Stimulated activated CD4-positive, alpha-beta T cell treated with anti-CD3 and anti-CD28 coated beads, Interleukin-4, amount 100 ng/mL, for 24 hours (primary cell): ENCODE measurements at places on chromosomes 16 and 17.

- no peak for DNase-seq
These were observed 8.6 kb upstream of the MAP3K3 start for GRCh38 chr17:63613663-63614062.

- no peak for DNase-seq
These were observed 14.8 kb downstream of the VASN start for GRCh38 chr16:4386451-4386805.

DNA sequence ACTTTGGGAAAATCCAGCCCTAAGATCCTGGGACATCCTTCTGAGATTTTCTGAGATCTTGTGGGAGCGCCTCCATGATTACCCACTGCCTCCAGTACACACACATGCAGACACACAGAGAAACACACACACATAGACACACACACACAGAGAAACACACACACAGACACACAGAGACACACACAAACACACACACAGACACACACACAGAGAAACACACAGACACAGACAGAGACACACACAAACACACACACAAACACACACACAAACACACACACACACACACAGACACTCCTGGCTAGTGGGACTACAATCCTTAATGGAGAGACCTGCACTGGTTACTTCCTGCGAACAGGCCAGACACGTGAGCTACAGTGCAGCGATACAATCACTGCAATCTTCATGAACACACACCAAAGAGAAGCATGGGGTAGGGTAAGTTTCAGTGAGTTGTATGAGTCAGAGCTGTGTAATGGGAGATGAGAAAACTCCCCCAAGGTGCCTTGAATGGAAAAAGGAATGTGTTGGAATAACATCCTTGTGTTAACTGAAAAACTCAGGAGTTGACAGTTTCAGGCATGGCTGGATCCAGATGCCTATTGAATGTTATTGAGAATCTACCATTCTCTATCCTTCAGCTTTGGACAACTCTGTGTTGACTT is 79.5 kb downstream of the SLC6A2 start:
- no peak for DNase-seq

DNA sequence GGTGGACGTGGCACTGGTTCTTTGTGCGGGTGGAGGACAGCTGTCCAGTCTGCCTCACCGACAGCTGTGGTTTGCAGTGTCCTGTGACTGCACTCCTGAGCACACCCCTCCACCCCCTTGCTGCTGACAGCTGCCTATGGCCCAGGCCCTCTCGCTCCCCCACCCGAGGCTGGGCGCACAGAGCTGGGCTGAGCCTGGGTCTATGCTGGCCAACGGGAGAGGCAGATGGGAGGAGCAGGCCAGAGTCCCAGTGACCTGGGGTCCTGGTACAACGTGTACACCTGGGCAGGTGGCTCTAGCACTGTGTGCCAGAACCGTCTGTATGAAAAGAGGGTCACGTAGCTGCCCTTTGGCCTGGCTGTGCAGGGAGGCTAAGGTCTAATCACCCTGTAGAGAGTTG is 30.5 kb downstream of the BAIAP2 start:
- DNase-seq, result no peak

DNA sequence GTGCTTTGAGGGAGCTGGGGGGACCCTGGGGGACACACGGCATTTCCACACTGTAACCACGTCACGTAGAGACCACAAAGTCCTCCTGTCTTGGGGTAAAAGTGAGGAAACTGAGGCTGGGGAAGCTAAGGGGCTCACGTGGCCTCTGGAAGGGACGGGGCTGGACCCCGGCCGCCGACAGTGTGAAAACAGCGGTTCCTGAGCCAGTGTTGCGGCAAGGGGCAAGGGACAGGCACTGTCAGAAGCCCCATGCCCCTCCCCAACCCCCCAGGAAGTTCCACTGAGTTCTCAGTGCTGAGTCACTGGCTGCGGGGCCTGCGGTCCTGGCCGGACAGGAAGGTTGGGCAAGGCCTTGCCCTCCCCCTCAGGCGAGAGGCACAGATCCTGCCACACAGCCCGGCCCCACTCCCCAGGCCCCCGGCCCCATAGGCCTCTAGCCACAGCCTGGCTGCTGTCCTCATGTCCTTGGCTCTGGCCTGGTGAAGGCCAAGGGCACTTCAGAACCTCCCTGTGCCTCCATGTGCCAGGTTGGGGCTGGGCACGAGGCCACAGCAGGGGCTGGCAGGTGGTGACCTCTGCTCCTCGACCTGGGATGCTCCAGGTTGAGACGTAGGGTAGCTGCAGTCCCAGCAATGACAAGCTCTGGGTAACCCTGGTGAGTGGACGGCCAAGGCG is 5.0 kb upstream of the CCDC57 start:
- no peak for DNase-seq

GRCh38 chr16:11149011-11149616 is 106.9 kb downstream of the SOCS1 start:
- DNase-seq, result no peak

DNA sequence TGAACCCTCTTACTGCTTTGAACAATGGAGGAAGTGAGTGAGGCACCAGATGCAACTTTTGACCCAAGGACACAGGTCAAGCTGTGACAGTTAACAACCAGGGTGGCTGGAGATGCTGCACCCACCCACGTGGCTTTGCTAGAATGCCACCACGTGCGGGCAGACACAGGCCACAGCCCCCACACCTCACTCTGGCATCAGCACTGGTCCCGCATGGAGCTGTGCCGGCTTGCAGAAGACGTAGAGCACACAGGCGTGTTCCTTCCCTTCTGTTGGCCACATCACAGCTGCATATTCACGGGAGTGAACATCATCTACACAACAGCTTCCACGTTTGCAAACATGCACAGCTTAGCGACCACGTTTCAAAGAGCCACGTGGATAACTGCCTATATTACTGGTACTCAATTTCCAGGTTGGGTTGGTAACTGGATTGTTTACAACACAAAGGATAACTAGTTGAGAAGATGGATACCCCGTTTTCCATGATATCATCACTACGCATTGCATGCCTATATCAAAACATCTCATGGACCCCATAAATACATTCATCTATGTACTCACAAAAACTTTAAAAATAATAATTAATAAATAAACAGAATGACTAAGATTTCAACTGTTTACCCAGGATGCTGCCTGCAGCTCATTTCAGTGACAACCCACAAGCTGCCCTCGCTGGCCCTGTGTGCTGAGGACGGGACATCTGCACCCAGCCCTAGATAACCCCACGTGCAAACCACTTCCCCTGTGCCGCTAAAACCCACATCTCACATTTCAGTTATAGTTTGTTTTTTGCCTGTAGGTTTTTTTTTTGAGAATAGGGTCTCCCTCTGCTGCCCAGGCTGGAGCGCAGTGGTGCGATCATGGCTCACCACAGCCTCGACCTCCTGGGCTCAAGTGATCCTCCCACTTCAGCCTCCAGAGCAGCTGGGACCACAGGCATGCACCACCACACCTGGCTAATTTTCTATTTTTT is 132.0 kb downstream of the ANKRD11 start:
- no peak for DNase-seq

DNA sequence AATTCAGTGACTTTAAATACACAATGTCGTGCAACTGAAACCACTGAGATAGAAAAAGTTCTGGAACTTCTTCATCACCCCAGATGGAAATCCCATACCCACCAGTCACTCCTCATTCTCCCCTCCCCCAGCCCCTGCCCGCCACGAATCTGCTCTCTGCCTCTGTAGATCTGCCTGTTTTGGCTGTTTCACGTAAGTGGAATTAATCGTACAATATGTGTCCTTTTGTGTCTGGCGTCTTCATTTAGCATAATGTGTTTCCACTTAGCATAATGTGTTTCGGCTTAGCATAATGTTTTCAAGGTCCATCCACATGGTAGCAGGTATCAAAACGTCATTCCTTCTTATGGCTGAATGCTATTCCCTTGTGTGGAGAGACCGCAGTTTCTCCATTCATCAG is 3.5 kb upstream of the SPPL2C start:
- DNase-seq, result no peak

DNA sequence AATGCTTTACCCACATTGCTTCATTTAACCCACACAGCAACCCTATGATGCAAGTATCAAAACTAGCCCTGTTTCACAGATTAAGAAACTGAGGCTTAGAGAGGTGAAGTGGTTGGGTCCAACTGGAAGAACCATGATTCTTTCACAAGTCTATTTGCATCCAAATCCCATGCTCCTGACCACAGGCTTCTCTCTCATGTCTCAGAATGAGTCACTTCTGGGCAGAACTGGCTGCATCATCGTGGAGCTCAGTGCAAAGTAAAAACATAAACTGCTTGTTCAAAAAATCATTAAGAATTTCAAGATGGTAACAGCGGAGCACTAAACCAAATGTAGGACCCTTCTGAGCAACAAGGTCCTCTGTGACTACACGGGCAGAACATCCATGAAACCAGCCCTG is 20.2 kb upstream of the CES1 start:
- DNase-seq, result no peak

- DNase-seq, result no peak
These were observed 22.7 kb downstream of the FAM83G start for GRCh38 chr17:18981642-18982424.

DNA sequence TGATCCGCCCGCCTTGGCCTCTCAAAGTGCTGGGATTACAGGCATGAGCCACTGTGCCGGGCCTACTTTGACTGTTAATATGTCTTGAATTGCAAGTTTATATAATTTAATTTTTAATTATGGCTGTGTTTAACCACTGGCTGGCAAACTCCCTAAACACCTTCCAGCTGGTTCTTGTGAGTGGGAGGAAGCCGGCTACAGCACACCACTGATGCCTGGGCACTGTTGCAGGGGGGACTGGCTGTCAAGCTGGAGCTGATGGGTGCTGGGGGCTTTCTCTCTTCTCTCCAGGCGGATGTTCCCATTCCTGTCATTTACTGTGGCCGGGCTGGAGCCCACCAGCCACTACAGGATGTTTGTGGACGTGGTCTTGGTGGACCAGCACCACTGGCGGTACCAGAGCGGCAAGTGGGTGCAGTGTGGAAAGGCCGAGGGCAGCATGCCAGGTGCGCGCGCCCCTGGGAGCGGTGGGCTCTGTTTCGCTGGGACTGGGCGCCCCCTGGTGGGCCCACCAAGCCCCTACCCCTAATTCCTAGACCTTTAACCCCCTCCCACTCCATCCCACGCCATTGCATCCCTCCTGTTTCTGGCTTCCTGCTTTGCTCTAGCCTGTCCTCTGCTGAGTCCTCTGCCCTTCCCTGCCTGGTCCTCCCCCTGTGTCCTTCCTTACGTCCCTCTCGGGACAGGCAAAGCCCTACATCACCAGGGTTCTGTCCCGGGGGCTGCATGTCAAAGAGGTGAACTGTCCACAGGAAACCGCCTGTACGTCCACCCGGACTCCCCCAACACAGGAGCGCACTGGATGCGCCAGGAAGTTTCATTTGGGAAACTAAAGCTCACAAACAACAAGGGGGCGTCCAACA is 9.5 kb downstream of the TBX21 start:
- DNase-seq, result peak; percentile 44

- DNase-seq, result no peak
These were observed 7.6 kb upstream of the EVPL start for GRCh38 chr17:76034428-76035350.

DNA sequence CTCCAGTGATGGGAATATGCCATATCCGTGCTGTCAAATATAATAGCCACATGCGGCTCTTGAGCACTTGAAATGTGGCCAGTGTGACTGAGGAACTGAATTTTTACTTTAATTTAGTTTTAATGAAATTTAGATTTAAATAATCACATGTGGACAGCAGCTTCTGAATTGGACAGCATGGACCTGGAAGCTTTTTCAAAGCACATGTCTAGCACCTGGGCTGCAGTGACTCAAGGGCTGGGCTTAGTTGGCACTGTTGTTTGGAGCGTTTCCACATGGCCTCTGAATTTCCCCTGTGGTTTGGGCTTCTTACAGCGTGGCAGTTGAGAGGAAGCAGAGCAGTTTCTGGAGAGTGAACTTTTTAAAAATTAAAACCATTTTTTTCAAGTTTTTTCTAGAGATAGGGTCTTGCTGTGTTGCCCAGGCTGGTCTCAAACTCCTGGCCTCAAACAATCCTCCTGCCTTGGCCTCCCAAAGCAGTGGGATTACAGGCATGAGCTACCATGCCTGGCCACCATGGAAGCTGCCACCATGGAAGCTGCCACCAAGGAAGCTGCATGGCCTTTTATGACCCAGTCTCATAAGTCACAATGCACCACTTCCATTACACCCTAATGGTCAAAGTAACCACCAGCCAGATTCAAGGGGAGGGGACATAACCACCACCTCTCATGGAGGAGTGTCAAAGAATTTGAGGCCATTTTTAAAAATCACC is 6.7 kb upstream of the TOB1 start:
- DNase-seq, result peak; percentile 59

DNA sequence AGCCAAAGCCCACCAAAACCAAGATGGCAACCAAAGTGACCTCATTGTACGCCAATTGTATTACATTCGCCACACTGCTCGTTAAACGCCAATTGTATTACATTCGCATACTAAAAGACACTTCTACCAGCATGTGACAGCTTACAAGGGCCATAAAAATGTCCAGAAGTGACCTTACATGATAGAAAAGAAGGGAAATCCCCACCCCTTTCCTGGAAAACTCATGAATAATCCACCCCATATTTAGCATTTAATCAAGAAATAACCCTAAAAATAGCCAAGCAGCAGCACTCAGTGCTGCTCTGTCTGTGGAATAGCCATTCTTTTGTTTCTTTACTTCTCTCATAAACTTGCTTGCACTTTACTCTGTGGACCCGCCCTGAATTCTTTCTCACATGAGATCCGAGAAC is 25.7 kb downstream of the PSMD7 start:
- no peak for DNase-seq

- no peak for DNase-seq
These were observed 256.7 kb downstream of the CDH11 start for GRCh38 chr16:64865069-64865696.

- peak; percentile 22 for DNase-seq
These were observed 655 bp downstream of the ATXN1L start for GRCh38 chr16:71846431-71846830.

DNA sequence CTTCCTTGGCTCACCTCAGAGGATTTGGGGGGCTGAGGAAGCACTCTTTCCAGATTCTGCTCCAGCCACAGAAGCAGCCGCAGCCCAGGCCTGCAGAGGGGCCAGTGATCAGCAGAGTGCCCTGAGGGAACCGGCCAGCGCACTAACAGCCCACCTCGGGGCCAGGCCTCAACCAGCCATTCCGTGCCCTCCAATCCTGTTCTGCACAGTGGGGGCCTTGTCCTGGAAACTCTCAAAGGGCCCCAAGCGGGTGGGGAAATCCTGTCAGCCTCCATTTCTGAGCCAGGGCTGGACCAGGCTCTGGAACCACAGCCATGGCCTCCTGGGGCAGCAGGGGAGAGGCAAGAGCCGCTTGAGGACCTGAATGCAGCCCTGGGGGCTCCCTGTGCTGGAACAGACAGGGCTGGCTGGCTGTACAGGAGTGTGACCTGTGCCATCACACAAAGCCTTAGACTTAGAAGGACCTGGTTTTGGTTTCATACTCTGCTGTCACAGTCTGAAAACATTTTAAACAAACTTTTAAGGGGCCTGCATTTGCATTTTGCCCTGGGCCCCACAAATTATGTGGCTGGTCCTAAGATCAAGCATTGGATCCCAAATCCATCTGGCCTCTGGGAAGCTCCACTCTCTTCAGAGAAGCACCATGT is 10.0 kb downstream of the CNGB1 start:
- no peak for DNase-seq

DNA sequence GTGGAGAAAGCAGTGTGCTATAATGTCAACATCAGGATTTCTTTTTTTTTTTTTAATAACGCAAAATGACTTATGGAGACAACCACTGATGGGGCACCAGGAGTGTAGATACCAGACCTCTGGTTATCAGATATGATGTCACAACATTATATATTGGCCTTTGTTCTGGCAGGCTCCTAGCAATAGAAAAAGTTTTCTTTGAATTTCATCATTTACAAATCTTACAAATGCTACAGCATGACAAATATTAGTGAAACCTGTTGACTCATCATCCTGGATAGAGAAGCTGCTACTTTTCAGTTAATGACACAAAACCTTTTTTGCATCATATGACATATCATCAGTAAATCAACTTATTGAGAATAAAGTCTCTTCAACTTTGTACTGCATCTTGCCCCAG is 6.1 kb downstream of the THUMPD1 start:
- DNase-seq, result no peak
